ENCODE measurements at places on chromosomes 2 and 18.
A peak's percentile ranks its signal among the peaks of the same experiment; 100 is the strongest.

DNA sequence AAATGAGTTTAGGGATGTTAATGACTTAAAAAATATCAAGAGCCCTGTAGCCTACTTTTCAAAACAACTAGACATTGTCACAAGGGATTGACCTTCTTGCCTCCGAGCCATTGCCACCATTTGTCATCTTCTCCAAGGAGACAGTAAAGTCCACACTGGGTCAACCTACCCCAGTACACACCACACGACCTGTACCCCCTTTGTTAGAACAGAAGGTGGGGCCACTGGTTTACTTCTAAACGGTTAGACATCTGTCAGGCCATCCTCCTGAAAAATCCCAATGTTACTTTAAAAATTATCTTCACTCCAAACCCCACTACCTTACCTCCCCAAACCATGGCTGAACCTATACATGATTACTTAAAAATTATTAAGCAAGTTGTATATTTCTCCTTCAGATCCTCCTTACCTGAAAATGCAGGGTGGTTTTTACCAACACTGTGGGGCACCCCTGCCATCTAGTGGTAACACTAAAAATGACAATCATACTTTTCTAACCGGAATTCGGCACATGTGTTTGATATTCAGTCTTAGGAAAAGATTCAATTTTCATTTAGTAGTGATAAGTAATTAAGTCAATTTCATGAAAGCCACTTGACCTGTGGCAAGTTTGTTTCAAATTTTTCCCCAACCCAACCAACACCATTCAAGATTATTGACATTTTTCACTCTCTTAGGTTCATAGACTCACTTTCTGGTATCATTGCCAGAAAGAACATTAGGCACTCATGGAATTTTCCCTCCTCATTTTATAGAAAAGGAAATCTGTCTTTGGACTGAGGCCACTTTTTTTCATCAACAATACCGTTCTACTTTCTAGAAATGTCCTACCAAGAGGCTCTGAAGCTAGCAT, 265.3 kb upstream of the PKDCC start:
- DNase-seq = peak; percentile 41

DNA sequence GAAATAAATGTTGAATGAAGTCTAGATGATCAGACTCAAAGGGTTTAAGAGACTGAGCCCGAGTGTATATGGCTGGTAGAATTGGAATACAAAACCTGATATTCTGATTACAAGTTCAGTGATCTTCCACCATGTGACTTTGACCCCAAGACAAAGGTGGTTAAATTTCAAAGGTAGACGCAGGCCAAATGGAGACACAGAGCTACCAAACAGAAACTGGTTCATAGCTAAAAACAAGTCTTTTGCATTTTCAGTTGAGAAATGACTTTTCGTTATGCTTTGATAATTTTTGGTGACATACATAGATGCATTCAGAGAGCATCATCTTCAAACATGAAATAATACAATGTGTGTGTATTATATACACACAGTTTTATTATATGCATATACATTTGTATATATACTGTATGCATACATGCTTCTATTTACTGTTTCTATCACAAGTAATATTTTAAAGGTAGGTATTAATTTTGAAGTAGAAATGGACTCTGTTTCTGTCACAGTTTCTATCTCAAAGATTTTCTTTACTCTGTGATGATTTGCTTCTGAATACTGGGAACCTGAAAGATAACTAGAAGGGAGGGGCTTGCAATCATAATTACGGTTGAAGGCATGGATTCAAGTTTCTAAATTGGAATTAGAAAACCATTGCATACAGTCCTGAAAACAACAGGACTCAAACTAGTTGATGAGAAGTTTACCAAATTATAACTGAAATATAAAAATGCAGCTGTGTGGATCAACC, 142.3 kb downstream of the ABCA12 start:
- no peak for DNase-seq

- DNase-seq = no peak
Observed at GRCh38 chr2:146804288-146804687, 1040.5 kb upstream of the ACVR2A start.

DNA sequence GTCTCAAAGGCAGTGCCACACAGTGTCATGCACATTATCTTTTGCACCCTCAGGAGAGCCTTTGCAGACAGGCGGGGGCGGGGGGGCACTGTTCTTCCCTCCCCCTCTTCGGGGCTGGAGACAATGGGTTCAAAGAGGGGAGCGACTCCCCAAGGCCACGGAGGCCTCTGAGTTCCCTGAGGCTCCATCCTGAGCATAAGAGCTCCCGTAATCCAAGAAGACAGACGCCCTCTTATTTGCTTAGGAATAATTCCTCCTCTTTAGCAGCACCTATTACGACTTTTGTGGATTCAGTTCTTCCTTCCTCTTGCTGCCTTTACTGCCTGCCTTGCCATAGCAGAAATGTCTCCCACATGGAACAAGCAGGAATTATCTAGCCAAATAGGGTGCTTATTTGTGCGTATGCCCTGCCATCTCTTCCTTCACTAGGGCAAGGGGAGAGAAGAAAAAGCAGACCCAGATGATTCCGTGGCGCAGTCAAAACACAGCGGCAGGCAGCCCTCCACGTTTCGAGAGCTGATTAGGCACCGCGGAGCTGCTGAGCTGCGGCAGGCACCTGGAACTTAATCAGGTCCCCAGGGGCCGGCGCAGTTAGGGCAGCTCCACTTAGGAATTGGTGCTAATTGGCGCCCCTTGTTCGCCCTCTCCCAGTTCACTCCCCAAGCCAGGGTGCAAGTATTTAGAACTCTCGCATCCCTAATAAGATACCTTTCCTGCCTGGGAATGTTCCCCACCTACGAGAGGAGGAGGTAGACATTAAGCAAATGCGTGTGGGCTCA, 233.4 kb upstream of the MYT1L start:
- no peak for DNase-seq

GRCh38 chr2:180829261-180829660, 151.1 kb upstream of the UBE2E3 start:
- no peak for DNase-seq

All from HepG2 (cell line).